SW 1271 (cell line): ENCODE measurements at places on chromosomes 16 and 17.
A peak's percentile ranks its signal among the peaks of the same experiment; 100 is the strongest.

DNA sequence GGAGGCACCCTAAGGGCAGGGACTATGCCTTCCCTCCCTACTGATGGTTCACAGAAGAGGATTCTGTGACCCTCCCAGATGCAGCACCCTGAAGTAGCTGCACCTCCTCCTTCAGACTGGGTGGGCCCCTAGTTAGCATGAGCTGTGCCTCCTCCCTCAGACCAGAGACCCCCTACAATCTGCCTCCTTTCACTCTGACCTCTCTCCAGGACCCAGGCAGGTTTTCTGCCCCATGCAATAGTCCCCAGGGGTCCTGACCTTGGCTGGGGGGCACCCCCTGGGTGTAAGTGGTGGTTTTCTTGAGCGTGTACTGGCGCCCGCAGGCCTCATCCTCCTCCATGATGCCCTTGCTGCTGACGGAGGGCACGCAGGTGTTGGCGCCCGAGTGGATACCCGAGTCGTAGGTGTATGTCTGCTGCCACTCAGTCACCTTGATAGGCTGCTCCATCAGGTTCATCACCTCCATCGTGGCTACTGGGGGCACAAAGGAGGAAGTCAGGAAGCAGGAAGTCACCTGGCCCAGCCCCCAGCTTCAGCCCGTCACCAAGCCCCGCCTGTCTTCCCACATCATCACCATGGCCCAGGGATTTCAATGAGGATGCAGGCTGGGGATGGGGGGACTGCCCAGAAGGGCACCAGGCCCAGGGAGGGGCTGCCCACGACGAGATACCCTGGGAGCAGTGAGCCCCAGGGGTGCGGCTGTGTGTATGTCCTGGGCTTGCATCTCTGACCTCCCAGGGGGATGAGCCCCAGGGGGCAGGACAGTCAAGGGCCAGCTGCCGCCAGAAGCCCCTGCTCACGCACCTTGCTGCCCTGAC, 14.9 kb downstream of the JUP start:
- DNase-seq: no peak

- DNase-seq: no peak
These were observed 486 bp downstream of the PIGS start for GRCh38 chr17:28570716-28571360.

- DNase-seq: no peak
These were observed 35.0 kb downstream of the ITGAE start for GRCh38 chr17:3765981-3766380.

DNA sequence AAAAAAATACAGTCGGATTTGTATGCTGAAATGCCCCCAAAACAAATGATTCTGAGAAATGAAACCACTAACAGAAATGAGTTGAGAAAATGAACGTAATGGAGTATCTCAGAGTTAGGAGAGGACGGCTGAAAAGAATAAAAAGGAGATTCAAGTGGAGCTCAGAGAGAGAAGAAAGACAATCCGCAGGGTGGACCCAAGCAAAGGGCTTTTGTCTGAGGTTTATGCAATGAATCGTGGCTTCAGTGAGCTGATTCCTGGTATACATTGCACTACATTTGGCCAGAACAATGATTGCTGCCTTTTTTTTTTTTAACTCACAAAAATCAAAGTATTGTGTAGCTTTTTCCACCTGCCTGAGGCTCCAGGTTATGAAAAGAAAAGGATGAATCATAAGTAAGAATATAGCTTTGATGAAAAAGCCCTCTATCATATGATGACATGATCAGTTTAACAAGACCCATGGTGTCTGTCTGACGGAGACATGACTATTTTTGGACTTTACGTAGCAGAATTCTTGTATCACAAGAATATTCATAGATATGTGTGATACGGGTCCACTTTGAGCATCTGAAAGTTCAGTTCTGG, 4.4 kb upstream of the MED9 start:
- DNase-seq: no peak

- DNase-seq: peak; percentile 65
These were observed 238.7 kb upstream of the CIBAR2 start for GRCh38 chr16:85350973-85351372.

GRCh38 chr17:76197911-76198310, 42.4 kb downstream of the RNF157 start:
- DNase-seq: no peak

- DNase-seq: no peak
These were observed 3.2 kb downstream of the CES4A start for GRCh38 chr16:66991545-66992077.

- no peak for DNase-seq
These were observed 42.1 kb upstream of the DLX4 start for GRCh38 chr17:49926886-49927285.

- DNase-seq: no peak
These were observed 3.2 kb upstream of the FOXL1 start for GRCh38 chr16:86575095-86575685.

GRCh38 chr16:66161942-66162341, 204.5 kb upstream of the CDH5 start:
- no peak for DNase-seq

GRCh38 chr17:76446449-76447231, 6.3 kb downstream of the UBE2O start:
- peak; percentile 65 for DNase-seq

- DNase-seq: no peak
These were observed 163.9 kb downstream of the C16orf95 start for GRCh38 chr16:87153326-87153725.

GRCh38 chr17:47649972-47650524, 329 bp downstream of the KPNB1 start:
- peak; percentile 46 for DNase-seq

GRCh38 chr17:75877752-75878173, 618 bp downstream of the TRIM47 start:
- peak; percentile 52 for DNase-seq

- DNase-seq: no peak
These were observed 265.9 kb downstream of the WWOX start for GRCh38 chr16:78365366-78365765.

DNA sequence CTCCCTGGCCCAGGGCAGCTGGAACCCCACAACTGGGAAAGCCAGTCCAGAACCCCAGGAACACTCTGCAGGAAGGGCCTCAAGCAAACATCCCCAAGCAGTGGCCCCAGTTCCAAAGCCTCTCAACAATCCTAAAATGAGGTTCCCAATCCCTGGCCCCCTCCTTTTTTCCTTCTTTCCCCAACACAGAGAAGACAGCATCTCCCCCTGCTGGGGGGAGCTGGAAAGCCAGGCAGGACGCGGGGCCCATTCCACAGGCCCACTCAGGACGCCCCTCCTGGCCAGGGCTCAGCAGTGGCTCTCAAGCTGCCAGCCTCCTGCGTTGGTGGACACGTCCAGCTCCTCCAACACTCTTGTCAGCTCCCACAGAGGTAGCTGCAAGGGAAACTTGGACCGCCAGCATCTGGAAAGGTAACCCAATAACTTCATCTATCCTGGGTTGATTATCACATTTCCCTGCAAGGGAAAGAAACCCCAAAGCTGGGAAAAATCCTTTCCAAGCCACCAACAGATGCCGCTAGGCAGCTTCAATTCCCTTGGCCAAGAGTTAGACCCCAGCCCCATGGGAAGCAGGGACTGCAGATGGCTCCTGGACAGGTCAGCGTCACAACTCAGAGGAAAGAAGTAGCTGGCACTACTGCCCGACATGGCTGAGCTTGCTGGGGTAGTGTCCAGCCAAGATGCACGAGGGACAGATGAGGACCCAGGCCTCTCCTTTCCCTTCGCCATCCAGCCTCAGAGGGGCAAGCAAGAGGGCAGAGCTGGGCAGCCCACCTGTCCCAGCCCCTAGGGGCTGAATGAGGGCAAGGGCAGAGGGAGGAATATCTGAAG, 7.6 kb downstream of the HDAC5 start:
- DNase-seq: peak; percentile 10

- no peak for DNase-seq
These were observed 137.2 kb downstream of the AHSP start for GRCh38 chr16:31664683-31665482.

GRCh38 chr17:50719924-50720794, 756 bp downstream of the LUC7L3 start:
- DNase-seq: no peak

DNA sequence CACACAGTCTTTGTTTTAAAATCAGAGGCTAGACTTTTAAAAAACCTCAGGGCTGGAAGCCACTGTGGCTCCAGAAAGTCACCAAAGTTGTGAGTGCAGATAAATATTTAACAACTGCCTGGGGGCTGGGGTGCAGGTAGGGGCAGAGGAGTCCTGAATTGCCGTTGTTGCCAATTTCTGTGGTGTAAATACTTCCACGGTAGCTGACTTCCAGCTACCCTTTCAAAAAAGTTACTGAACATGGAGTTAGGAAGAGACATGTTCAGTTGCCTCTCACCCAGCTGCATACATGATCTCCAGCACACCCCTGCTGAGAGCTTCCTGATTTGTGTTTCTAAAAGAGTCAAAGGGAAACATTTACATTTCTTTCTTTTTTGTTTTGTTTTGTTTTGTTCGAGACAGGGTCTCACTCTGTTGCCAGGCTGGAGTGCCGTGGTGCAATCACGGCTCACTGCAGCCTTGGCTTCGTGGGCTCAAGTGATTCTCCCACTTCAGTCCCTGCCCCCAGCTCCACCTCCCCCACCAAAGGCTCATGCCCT, 58.7 kb downstream of the PLXDC1 start:
- no peak for DNase-seq

- no peak for DNase-seq
These were observed 59.3 kb downstream of the TMEM235 start for GRCh38 chr17:78290721-78291120.

DNA sequence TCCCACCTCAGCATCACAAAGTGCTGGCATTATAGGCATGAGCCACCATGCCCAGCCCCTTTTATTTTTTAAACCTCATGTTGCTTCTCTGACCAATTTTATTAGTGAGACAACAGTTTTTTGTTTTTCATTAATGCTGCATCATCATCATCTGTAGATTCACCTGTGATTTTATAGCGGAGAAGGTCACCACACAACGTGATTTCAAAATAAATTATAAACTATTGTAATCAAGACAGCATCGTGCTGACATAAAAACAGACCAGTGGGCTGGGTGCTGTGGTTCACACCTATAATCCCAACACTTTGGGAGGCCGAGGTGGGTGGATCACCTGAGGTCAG, 28.7 kb upstream of the METTL9 start:
- DNase-seq: no peak

GRCh38 chr17:61280338-61280737, 119.3 kb upstream of the TBX2 start:
- DNase-seq: no peak

GRCh38 chr17:78561166-78561565, 16.0 kb downstream of the DNAH17 start:
- no peak for DNase-seq

DNA sequence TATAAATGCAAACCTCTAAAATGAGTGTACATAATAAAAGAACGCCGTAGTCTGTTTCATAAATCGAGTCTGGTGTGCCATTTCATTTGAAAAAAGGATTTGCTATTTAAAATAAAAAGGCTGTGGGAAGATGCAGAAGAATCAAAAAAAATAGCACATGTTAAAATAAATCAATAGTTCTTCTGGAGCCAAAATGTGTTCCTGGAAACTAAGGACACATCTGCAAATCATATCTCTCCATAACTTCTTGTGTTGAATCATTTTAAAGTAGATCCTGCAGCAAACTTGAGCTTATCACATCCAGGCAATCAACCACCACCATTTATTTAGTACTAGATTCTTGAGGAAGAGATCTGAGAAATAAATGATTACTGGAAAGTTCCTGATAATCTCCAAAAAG, 29.0 kb downstream of the XPO6 start:
- no peak for DNase-seq

GRCh38 chr17:51736356-51736755, 422.2 kb downstream of the CA10 start:
- DNase-seq: no peak

DNA sequence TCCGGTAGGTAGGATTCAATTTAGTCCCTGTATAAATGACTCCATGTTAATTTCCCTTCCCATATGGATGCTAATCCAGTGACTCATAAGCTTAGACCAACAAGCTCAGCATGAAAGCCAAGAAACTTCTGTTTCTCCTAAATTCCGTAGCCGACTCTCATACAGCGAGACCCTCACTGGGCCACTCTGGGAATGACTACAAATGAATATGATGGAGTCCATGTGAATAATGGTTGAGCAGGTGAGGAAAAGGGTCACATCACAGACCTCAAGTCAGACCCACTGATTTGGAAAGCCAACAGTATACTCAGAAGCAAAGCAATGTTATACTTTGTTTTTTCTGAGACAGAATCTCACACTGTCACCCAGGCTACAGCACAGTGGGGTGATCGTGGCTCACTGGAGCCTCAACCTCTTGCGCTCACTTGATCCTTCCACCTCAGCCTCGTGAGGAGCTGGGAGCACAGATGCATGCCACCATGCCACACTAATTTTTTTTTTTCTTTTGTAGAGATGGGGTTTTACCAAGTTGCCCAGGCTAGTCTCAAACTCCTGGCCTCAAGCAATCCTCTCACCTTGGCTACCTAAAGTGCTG, 14.6 kb downstream of the RSL1D1 start:
- DNase-seq: no peak

DNA sequence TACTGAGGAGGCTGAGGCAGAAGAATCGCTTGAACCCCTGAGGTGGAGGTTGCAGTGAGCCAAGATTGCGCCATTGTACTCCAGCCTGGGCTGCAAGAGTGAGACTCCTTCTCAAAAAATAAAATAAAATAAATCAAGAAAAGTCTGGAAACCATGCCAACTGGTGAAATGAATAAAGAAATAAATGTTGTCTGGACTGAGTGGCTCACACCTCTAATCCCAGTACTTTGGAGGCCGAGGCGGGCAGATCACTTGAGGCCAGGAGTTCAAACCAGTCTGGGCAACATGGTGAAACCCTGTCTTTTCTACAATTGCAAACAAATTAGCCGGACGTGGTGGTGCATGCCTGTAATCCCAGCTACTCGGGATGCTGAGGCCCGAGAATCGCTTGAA, 744 bp upstream of the LRRC37A3 start:
- DNase-seq: no peak

DNA sequence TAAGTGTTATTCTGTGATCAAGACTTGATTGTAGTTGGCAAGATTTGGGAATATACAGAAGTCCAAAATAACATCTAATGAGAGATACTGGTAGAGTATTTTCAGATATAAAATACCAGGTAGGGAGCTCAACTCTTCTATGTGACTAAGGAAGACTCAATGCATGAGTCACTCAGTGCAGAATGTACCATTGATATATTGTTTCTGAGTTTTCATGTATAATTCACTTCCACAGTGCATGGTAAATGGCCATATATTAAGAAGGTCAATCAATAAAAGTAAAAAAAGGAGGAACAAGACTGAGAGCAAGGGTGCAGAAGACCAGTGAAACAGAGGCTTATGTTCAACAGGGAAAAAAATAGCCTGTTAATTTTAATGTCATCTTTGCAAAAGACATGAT, 1387.9 kb downstream of the CDH8 start:
- DNase-seq: no peak
